ENCODE measurements at places on chromosomes 2 and 18.

- DNase-seq = no peak
These were observed 42.4 kb upstream of the C1GALT1C1L start for GRCh38 chr2:43718530-43719124.

DNA sequence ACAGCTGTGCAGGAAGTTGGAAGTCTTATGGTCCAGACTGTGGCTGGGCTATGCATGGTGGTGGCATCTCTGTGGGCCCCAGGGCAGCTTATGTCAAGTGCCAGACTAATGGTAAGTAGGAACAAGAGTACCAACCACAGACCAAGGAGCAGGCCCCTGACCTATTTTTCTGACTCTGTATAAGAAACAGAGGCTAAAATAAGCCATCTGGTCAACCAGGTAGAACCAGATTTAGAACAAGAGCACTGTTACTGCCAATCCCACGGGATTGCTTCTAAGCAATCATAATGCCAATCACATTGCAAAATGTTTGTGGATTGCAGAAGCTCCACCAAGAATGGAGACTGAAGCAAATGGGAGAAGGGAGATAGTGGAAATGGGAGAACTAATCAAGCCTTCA is 11.1 kb upstream of the ST3GAL5 start:
- no peak for DNase-seq

DNA sequence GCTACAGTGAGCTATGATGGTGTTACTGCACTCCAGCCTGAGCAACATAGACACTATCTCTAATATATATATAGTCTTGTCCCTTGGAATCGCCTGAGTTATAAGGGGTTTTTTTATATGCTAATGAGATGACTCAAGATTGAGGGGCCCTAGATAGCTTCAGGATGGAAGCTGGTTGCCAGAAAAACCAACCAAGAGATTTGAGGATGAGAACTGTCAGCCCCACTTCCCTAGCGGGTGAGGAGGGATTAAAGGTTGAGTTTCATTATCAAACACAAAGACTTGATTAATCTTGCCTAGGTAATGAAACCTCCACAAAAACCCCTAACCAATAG is 12.6 kb upstream of the GALM start:
- DNase-seq = no peak

GRCh38 chr2:168116448-168116847 is 130.9 kb downstream of the STK39 start:
- DNase-seq = no peak

DNA sequence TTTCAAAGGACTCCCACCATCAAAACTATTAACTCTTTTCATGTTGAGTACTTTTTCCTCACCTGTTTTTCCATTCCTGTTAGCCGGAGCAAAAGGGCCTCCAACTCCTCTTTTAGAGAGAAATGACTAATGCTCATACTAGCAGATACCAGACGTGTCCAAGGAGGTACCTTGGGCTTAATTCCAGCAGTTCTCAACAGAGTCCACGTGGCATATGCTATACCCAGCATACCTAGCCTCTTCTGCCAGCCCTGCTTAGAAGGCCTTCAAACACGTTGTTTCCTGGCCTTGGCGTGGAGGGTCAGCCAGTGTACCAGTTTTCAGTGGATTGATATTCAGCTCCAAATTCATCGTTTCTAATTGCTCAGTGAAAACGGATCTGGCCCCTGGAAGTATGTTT is 123.9 kb downstream of the MGAT5 start:
- DNase-seq = no peak

DNA sequence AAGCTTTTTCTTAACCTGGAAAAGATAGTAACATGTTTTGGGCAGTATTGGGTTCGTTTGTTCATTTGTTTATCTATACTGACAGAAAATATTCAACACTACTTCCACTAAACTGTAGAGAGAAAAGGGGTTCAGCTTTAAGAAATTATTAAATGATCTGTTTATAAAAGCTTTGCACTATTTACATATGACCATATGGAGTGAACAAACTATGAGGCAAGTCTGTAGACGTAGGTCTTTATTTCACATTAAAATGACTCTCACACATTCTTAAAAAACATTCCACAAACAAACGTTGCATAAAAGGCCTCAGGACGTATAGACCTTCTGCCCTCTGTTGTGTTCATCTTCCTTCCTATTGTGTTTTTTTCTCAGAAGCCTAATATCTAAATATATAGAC is 94.6 kb downstream of the CD226 start:
- no peak for DNase-seq

GRCh38 chr2:41725901-41726300 is 321.9 kb upstream of the PKDCC start:
- no peak for DNase-seq

- DNase-seq = peak; percentile 41
These were observed 286.2 kb upstream of the TRIB2 start for GRCh38 chr2:12430407-12431133.

DNA sequence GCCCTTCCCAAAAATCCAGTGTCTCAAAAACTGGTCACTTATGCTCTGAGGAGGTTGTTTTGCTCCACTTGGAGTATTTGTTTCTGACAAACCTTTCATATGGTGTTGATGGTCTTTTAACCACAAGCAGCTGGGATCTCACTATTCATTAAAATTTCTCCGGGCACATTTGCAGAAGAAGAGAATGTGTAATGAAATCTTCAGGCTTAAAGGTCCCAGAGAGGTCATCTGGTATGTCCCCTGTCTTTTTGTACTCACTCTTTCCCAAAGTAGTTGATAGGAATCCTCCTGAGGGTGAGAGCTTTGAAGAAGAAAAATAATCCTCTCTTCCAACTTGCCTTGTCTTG is 430.8 kb downstream of the SETBP1 start:
- no peak for DNase-seq

DNA sequence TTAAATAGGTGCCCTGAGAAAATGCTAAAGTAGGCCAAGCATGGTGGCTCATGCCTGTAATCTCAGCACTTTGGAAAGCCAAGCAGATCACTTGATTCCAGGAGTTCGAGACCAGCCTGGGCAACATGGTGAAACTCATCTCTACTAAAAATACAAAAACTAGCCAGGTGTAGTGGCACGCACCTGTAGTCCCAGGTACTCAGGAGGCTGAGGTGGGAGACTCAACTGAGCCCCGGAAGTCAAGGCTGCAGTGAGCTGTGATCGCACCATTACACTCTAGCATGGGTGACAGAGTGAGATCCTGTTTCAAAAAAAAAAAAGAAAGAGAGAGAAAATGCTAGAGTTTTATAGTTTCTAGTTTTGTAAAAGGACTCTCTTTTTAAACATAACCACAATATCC is 12.0 kb downstream of the ANKRD44 start:
- no peak for DNase-seq

- DNase-seq = no peak
These were observed 213.9 kb downstream of the PTH2R start for GRCh38 chr2:208620487-208620978.

DNA sequence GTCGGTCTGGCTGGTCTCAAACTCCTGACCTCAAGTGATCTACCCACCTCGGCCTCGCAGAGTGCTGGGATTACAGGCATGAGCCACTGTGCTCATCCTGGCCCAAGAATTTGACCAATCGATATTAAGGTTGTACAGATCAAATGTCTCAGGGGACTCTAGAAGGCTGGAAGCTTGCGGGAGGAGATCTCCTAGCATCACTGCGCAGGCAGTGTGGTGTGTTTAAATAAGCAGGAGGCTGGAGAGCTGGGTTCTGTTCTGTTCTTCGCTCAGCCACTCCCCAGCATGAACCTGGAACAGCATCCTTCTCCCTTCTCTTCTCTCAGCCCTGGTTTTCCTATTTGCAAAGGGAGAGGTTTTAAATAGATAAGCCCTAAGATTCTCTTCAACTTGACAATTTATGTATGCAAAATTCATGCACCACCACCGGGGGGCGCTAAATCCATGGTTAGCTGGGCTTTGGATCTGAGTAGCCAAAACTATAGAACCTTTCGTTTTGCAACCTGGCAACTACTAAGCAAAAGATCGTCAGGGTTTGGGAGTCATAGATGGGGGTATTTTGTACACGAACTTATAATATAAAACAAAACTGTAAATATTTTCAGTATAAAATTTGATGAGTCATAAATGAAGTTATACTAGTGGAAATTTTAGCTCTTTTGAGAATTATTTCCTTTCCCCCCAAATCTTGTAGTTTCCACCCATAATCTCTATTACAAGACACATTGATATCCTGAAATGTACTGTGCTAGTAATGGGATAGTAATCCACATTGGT is 60.6 kb downstream of the SLC16A14 start:
- peak; percentile 77 for DNase-seq

- DNase-seq = no peak
These were observed 12.5 kb upstream of the LBH start for GRCh38 chr2:30218814-30219213.

- no peak for DNase-seq
These were observed at the start of gene EFEMP1 for GRCh38 chr2:55923091-55923981. Gene EFEMP1 (minus strand): TSS chr2:55923782. CDS start chr2:55922440, 1,342 bp downstream.

DNA sequence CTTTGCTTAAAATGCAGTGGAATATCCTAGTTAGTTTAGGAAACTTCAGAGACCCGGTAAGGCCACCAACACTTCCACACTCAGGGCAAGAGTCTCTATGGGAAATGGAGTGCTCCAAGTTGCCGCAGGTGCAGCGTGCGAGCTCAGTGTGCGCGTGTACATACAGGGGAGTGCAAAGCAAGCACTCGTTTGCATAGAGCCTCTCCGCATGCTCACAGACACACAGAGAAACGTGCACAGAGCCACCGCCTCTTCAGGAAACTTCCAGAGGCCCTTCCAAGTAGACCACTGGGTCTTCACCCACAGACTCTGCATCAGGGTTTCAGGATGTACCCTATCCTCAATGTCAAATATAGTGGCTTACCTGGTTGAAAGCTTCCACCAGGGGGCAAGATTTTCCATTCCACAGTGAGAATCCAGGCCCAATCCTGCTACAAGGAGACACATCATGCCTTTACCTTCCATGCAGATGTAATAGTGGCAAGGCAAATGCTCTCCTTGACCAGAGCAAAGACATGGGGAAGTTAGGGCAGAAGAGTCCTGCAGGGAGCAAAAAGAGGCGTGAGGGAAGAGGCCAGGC is 513.0 kb upstream of the MYT1L start:
- no peak for DNase-seq

DNA sequence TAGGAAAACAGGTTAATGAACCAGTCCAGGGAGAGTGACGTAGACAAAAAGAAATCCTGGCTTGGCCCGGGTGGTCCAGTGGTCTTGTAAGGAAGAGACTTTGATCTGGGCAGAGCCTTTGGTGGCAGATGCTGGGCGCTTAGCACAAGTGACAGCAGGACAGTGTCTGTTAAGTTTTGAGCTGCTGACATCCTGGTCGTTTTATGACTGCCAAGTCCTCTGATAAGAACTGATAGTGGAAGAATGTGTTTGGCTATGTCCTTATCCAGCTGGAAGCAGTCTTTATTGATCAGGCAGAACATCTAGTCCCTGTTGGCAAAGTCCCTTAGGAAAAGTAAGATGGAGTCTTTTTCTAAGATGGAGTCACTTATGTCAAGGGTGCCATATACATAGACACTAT is 27.4 kb upstream of the ZNF407 start:
- no peak for DNase-seq

DNA sequence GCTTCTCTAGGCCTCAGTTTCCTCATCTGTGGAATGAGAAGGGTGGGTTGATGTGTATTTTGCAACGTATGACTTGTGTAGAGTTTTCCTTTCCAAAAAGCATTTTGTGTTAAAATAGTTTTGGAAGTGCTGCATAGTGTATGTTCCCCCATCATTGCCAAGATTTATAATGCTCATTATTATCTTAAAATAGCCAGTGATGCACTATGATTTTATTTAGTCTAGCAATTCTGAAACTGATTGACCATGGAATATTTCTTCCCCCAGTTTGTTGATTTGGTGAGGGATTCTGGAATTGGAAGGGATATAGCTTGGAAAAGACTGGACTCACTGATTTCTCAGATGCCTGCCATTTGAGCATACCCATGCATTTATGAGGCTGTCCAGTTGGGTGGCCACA is 130.6 kb downstream of the CCDC85A start:
- DNase-seq = no peak

- DNase-seq = no peak
These were observed 95.9 kb downstream of the ACVR1 start for GRCh38 chr2:157780211-157780610.

DNA sequence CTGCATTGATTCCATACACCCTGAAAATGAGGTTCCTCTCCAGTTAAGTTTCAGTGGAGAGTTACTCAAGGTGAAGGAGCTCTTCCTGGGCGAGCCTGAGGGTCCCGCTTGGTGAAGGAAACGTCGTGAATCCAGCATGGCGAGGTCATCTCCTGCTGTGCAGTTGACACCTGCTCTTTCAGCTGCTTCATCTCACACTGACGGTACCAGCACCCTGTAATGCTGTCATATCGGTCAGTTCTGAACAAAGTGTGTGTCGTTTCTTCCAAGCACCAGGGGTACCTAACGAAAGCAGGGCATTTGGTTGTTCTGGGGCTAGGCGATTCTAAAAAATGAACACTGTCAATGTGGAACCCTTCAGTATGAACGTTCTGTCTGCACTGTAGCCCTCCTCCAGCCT is 52.6 kb downstream of the ITGB1BP1 start:
- DNase-seq = no peak

GRCh38 chr2:240326246-240326645 is 109.2 kb upstream of the GPC1 start:
- no peak for DNase-seq

DNA sequence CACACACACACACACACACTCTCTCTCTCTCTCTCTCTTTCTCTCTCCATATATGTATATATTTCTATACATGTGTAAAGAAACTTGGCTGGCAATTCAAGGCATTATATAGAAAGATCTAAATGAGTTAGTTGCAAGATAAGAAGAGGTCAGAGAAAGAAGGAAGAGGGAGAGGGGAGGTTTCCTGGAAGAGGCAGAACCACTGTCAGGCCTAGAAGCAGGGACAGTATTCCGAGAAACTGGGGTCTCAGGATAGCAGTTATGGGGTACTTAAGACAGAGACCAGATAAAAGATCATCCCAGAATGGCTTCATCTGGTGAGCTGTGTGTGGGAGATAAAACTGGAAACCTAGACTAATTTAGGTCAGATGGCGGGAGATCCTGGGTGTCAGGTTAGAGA is 180.8 kb downstream of the CAMKMT start:
- DNase-seq = no peak

GRCh38 chr2:224885836-224886547 is 156.3 kb downstream of the DOCK10 start:
- DNase-seq = no peak

DNA sequence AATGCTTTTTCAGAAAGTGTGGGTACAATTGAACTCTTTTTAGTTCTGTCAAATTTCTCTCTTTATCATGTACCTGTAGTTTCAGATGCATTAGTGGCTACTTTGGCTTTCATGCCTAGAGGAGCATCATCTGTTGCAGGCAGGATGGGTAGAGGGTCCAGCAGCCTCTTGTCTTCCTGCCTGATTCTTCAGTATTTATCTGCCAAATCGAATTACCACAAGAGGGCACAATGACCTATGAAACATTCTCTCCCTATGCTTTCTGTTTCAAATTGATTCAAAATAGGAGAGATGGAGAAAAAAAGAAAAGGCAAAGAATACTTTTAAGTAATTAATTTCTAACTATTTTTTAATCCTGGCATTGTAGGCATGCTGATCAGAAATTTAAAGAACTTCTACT is 477.2 kb downstream of the TRIB2 start:
- DNase-seq = no peak

- DNase-seq = no peak
These were observed 50.7 kb downstream of the CIB4 start for GRCh38 chr2:26590508-26590907.

- DNase-seq = peak; percentile 13
These were observed 113.4 kb downstream of the GORASP2 start for GRCh38 chr2:171042253-171042969.

Data from CD4-positive, alpha-beta T cell treated with Interleukin-17A for 1 hour (primary cell).